ENCODE measurements at places on chromosomes 16 and 17.
A peak's percentile ranks its signal among the peaks of the same experiment; 100 is the strongest.

- no peak for DNase-seq
Observed at GRCh38 chr16:86513471-86514277, 3.3 kb downstream of the FOXF1 start.

- no peak for DNase-seq
Observed at GRCh38 chr17:79974566-79975497, 60.8 kb downstream of the TBC1D16 start.

DNA sequence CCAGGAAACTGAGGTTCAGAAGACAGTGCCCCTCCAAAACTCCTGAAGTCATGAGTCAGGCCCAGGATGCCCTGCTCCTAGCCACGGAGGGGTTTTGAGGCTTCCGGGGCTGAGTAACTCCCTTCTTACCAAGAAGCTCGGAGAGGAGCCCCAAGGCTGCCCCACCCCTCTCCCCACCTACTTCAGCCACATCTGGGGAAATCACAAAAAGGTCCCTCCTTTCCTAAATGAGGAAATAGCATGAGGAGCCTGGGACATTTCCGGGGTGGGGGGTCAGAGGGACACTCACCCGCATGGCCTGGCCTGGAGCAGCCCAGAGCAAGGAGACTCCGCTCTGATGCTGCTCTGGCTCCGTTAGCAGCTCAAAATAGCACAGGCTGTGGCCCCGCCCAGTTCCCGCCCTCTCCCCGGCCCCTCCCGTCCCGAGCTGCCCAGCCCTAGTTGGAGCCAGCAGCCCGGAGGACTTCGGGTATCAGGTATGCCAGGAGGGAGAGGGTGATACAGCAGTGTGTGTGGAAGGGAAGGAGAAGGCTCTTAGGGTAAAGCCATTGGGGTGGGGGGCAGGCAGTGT is 40.1 kb downstream of the MYO18A start:
- no peak for DNase-seq

DNA sequence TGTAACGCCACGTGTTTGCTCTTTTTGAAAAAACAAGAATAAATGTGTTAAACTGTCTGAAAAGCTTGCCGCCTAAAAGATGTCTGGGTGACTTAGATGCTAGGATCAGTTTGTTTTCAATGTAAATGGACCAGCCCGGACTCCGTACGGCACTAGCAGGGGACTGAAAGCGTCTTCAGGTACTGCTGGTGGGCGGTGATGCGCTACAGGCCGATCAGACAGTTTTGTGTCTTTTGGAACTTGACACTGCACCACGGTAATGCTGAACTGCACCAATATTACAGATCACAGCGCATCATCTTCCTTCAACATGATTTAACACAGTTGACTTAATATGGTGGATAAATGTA is 727 bp upstream of the MBTPS1 start:
- DNase-seq: peak; percentile 2

GRCh38 chr16:1895068-1895467 is 23.1 kb upstream of the MEIOB start:
- no peak for DNase-seq

GRCh38 chr16:86625029-86625428 is 46.7 kb downstream of the FOXL1 start:
- DNase-seq: no peak

GRCh38 chr16:78890373-78890895 is 710.1 kb downstream of the MAF start:
- no peak for DNase-seq

DNA sequence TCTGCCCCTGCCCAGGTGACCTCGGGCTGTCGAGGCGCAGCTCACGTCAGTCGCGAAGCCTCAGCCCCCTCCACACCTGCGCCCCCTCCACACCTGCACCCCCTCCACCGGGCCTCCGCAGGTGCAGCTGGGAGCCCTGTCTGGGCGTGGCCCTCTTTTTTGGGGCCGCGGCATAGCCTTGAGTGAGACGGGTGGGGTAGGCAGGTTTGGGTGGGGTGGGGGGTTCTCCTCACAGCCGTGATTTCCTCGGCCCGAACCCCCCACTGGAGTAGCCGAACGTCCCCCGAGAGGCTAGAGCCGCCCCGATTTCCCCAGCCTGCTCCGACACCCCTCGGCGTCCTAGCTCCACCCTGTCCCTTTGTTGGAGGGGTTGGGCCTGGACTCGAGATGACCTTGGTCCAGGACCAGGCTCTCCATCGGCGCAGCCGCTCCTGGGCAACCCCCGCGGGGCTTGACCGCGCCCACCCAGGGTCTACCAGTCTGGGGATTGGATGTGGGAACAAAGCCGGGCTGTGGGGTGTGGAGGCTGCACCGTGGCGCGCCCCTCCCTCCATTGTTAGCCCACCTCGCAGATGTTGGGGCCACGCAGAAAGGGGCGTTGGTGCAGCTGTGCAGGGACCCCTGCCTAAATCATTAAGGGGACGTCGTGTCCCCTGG is 626 bp downstream of the TUBB3 start:
- DNase-seq: no peak

DNA sequence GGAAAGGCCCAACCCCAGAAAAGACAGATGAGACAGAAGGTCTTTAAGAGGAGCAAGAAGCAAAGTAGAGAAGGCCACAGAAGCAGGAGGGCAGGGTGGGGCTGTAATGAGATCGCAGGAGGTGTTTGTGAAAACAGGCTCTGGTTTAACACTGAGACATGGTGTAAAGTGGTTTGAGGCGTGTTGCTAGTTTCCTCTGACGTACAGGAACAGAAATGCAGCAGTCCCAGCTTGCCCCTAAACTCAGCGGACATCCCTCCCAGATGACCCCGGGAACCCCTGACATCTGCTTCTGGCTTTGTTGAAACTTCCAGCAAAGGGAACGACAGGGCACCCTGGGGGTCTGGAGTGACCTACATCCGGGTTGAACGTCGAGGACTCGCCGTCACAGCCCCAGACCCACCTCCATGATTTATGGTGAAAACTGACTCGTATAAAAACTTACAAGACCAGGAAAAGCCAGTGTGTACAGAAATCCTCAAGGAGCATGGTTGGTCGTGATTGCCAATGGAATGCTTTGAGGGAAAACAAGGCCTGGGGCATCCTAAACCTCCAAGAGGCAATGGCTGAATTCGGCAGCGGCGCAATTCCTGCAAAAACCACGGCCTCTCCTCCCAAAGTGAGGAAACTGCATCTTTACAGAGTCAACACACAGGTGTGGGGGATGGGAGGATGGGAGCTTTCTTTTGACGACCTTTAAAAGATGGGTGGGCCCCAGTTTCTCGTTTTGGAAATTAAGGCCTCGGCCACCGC is 25.8 kb downstream of the LITAF start:
- no peak for DNase-seq

GRCh38 chr16:88830258-88830657 is 18.5 kb upstream of the APRT start:
- DNase-seq: no peak
